ENCODE measurements at places on chromosomes 16 and 17.

GRCh38 chr16:67304020-67304419 is 22.5 kb downstream of the KCTD19 start:
- no peak for DNase-seq

GRCh38 chr17:81037026-81037797 is 2.3 kb downstream of the BAIAP2 start:
- no peak for DNase-seq

DNA sequence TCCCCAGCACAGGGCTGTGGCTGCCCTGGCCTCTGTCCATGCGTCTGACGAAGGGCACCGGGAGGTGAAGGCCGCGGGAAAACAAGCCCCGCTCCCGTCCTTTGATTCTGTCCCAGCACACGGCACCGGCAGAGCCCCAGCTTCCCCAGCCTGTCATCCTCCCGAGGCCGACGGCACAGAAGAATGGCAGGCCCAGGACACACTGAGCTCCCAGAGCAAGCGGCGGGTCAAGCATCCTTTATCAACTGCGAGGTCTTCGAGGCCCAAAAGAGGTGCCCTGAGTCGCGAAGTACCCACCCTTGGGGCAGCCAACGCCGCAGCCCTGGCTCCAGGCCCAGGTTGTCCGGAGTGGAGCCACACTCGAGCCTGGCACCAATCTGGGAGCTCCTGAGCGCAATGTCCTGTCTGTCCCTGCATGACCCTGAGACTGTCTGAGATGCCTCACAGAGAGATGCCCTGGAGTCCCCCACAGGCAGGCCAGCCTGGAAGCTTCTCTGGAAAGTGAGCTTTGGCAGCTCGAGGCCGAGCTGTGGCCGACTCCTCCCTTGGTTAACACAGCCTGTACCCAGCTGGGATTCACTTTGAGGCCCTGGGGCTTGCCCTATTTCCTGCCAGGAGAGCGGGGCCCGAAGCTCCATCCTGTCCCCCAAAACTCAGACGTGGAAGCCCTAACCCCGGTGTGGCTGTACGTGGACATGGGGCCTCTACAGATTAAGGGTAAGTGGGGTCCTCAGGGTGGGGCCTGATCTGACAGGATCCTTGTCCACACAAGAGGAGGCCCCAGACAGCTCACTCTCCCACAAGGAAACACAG is 23.3 kb downstream of the SLC7A5 start:
- no peak for DNase-seq

DNA sequence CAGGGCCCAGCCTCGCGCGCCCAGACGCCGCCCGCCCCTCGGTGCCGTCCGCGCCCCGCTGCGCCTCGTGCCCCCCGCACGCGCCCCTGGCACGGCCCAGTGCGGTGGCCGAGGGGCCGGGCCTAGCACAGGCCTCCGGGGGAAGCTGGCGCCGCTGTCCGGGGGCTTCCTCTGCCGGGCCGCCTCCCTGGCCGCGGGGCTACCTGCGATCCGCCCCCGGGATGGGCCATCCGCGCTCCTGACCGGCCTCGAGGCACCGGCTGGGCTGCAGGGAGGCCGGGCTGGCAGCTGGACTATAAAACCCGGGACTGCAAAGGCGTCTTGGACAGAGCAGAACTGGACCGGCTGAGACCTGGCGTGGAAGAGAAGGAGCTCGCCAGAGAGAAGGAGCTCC is 783 bp downstream of the BHLHA9 start:
- DNase-seq = no peak

- no peak for DNase-seq
These were observed 64.8 kb downstream of the SPECC1 start for GRCh38 chr17:20074001-20074400.

DNA sequence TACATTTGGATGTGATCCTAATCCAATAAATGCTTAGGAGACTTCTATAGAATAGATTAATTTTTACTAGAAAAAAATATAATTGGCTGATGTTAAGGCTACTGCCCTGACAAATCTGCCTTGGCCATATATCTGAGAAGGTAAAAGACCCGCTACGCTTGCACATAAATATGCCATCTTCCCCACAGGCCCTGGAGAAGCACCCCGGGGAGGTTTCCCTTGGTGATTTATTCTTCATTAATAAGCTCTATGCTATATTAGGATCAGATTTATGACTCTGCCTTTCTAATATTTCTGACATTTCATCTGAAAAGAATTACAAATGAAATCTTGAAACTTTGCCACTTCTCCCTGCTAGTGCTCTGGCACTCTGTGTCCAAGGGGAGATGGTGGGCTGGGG is 27.4 kb upstream of the MEOX1 start:
- DNase-seq = no peak

DNA sequence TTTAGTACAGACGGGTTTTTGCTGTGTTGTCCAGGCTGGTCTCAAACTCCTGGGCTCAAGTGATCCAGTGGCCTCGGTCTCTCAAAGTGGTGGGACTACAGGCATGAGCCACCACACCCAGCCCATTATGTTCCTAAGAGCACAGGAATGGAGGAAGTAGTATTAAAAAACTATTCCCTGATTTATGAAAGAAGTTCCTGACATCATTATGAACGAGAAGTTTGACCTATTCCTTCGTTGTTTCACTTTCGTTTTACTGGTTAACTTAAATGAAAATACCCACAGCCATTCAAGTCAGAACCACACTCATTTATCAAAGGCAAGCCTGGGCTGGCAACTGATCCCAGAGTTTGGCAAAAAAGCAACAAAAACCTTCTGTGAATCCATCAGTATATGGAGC is 13.5 kb upstream of the CBX4 start:
- DNase-seq = no peak

DNA sequence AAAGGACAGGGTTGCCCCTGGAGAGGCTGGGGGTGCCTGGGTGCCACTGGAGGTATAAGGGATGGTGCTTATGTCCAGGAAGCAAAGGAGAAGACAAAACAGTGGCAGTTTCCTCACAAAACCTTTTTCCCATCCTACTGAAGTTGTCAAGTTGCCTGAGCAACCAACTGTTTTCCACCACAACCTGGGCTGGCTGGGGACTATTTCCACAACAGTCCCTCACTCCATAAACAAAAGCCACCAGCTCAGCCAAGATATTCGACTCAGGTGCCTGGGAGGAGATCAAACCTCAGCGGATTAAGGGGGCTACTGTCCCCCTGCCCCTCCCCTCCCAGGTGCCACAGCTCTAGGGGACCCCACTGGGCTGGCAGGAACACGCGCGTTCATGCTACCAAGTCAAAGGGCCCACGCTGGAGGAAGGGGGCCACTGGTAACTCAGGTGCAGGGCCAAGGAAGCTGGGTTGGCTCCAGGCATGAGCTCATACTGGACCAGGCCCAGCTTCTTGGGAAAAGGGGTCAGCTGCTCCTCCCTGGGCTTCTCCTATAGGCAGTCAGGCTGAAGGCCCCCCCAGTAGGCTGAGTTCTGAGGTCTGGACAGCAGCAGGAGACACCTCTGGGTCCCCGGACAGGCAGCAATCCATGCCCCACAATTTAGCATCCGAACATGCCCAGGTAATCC is 45.7 kb upstream of the MRPS23 start:
- no peak for DNase-seq

DNA sequence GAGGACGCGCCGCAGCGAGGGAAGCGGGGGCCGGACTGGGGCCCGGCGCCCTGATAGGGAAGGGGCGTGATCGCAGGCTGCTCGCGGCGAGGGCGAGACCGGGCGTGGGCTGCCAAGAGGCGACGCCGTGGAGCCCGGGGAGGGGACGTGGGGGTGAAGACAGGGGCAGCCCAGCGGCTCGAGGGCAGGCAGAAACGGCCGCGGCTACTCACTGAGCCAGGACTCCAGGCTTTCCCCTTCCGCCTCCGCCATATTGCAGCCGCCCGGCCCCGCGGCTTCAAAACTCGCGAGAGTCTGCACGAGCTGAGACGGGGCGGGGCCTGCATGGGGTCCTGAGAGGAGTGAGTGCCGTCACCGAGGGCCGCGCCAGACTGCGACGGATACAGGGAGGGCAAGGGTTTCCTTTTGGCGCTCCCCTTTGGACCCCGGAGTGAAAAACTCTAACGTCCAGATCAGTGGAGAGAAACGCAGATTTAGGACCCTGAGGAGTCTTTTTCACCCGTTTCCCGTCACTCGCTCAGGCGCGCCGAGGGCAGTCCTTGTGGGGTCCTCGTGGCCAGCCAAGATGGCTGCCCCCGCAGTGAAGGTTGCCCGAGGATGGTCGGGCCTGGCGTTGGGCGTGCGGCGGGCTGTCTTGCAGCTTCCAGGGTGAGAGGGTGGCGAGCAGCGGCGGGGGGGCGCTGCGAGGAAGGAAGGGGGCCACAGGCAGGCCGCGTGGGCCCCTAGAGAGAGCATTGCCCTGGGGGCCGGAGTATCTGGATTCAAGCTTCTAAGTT is at the start of the genes GGA3 and MRPS7:
Gene GGA3, minus strand, starts transcription at position 271 of the 776 bp plus-strand sequence. Its CDS starts 19 bp downstream, at position 252.
Gene MRPS7, plus strand, starts transcription at position 544 of the 776 bp plus-strand sequence. Its CDS starts 22 bp downstream, at position 566.
- DNase-seq = peak; percentile 94

- DNase-seq = no peak
These were observed 16.5 kb upstream of the CLEC3A start for GRCh38 chr16:78005881-78006280.

DNA sequence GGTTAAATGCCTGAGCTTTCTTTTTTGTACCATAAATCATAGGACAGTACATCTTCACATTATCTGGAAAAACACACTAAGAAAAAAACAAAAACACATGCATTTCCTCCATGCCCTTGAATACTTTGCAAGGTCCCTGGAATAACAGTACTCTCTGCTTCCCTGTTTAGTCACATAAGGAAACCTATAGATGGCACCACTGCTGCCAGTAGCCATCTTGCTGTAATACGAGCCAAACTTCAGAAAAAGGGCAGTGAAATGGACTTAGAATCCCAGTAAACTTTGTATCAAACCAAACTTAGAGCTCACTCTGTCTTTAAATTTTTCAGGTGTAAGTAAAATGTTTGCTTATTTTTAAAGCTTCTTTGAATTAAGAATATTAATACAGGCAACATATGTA is 435.5 kb downstream of the KCNJ2 start:
- no peak for DNase-seq

GRCh38 chr17:35748341-35748841 is 4.6 kb downstream of the GAS2L2 start:
- DNase-seq = no peak

- DNase-seq = no peak
These were observed 241.1 kb downstream of the PRKCA start for GRCh38 chr17:66543526-66543925.

DNA sequence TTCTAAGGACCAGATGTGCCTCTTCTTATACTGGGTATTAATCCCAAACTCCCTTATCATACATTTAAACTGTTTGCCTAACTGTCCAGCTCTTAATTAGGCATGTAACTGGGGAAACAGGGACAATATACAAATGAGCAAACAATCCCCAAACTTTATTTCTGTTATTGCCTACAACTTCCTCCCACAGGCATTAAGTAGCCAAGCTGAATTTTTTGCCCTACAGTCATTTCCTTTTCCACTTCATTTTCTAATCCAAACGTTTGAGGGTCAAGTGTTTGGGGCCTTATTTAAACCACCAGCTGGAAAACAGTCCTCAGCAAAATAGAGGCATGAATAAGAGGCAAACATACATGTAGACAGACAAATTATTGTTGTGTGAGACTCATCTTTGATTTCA is 77.4 kb upstream of the CCL2 start:
- DNase-seq = no peak

GRCh38 chr16:51317575-51317974 is 166.5 kb upstream of the SALL1 start:
- no peak for DNase-seq

DNA sequence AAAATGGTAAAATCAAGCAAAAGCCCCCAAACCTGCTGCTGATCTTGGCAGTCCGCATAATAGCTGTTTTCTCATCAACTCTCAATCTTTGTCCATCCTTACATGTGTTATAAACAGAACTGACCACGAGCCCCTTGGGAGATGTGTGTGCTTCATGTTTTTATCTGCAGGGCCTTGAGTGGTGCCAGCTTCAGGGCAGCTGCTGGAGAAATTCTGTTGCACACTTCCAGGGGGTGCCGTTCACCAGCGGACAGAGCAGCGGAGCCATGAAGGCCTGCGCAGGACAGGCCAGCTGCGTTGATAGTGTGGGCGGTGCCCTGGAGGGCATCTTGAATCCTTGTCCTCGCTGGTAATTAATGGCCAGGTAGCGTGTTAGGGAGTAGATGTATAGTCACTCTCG is 20.1 kb downstream of the MPRIP start:
- DNase-seq = no peak

DNA sequence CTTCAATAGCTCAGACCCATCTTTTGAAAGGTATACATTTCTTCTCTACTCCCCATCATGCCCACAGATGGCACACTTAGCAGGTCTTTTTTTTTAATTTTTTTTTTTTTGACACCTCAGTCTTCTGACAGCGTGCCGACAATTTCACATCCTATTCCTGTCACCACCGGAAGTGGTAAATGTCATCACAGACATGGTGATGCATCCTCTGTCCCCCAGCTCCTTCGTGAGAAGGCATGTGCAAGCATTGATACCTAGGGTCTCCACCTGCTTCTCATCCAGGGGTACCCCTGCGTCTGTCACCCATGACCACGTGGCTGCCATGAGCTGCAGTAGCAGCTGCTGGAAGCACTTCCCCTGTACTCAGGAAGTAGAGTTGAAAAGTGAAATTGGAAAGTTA is 35.6 kb downstream of the ELAC2 start:
- DNase-seq = no peak

- no peak for DNase-seq
These were observed 60.6 kb downstream of the AIPL1 start for GRCh38 chr17:6374271-6374691.

DNA sequence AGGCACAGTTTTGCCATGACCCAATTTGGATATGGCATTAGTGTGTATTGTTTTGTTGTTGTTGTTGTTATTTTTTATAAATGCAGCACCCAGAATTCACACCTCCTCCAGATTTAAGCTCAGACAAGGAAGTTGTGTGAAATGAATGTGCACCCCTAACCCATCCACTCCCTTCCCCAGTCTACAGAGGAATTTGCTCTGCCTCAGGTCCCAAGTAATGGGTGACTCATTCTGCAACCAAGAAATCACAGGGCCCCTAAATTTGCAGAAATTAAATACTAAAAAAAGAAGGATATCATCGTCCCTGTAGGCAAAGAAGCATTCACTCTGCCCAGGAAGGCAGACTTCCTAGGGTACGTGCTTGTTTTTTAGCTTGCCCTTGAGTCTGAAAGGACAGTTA is 62.3 kb downstream of the CLEC16A start:
- DNase-seq = no peak

GRCh38 chr17:80146121-80147034 is 550 bp downstream of the EIF4A3 start:
- DNase-seq = peak; percentile 31

GRCh38 chr17:15255713-15256454 is 9.2 kb downstream of the PMP22 start:
- no peak for DNase-seq

Data from putamen (tissue), 1 donor.